Stimulated activated CD4-positive, alpha-beta T cell treated with anti-CD3 and anti-CD28 coated beads, Interleukin-2, amount 100 ng/mL, for 24 hours (primary cell): ENCODE measurements at places on chromosomes 7 and 10.

DNA sequence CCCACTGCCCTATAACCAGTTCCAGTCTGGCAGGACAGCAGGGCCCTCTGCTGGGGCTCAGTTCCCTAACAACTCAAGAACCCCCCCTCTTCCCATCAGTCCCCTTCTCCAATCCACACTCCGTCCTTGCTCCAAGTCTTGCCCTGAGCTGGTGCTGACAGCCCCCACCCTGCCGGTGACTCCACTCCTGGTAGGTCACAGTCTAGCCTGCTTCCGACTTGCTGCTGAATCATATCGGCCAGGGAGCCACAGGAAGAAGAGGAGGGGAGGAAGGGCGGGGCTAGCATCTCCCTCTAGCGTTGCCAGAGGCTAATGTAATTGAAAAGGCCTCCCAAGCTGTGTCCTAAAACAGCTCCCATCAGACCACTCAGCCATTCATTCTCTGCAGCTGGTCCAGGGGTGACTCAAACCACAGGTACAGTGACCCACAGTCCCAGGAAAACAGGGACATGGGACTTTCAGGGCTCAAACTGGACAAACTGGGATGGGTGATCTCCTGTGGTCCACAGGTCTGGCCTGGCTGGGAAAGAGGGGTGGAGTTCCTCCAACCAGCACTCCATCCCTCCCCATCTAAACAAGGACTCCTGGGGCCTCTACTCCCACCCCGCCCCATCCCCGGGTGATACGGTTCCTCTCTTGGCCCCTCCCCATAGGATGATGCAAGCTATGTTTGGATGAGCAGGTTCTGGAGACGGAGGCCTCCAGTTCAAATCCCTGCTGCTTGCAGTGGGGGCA, 158.8 kb downstream of the SH3PXD2A start:
- peak; percentile 81 for DNase-seq

- no peak for DNase-seq
Measured at GRCh38 chr10:22317076-22317370, 835 bp downstream of the COMMD3 start.

- DNase-seq: no peak
Measured at GRCh38 chr10:95485056-95485844, 75.9 kb downstream of the SORBS1 start.

- DNase-seq: no peak
Measured at GRCh38 chr10:85645926-85646711, 720.5 kb downstream of the GRID1 start.

- no peak for DNase-seq
Measured at GRCh38 chr7:37074370-37074769, 350.1 kb upstream of the AOAH start.

DNA sequence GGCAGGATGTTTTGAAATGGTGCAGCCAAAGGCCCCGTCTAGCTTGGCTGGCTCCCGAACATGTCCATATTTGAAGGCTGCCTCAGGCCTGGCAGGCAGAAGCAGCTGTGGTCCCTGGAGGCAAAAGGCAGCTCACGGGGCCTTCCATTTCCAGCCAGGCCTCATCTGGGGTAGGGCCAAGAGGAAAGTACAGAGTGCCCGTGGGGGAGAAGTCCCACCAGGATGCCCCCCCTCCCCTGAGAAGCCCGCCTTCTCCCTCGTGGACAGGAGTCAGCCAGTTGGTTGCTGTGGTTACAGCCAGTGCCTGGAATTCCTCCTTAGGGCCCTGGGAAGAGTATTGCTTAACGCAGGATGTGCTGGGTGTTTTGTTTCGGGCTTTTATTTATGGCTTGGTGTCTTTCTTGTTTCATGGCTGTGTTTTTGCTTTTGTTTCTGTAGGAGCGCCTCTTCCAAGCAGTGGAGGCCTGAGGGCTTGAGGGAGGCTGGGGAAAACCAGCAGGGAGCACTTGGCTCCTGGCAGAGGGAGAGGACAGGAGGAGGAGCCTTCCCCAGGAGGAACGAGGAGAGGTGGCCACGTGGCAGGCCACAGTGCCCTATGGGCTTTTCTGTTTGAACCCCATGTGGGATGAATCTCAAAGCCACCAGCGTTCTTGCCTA, 45.4 kb downstream of the CHST3 start:
- no peak for DNase-seq

DNA sequence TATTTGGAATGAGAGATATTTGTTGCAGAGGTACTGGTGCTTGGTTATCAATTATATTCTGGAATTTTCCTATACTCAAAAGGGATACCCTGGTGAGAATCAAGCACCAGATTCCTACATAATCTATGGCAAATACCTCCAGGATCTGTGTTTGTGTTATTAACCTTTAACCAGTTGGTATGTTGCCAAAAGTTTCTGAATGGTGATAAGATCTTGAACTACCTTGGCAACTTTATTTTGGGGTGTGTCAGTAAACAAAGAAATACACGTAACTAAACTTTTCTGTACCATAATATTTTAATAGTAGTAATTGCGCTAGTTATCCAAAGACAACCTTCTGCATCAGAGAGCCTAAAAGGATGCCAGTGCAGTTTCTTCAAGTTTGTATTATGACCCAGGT, 13.4 kb downstream of the SCIN start:
- no peak for DNase-seq

- DNase-seq: peak; percentile 10
Measured at GRCh38 chr10:73910401-73910763, 550 bp upstream of the PLAU start.

- no peak for DNase-seq
Measured at GRCh38 chr7:1567049-1567771, 2.6 kb downstream of the PSMG3 start.

- no peak for DNase-seq
Measured at GRCh38 chr10:45809837-45810236, 37.5 kb downstream of the AGAP4 start.

GRCh38 chr7:84250452-84250851, 55.9 kb upstream of the SEMA3A start:
- no peak for DNase-seq

GRCh38 chr10:128642023-128642422, 515.8 kb upstream of the MKI67 start:
- no peak for DNase-seq

GRCh38 chr7:54944179-54944578, 74.6 kb upstream of the EGFR start:
- DNase-seq: no peak

DNA sequence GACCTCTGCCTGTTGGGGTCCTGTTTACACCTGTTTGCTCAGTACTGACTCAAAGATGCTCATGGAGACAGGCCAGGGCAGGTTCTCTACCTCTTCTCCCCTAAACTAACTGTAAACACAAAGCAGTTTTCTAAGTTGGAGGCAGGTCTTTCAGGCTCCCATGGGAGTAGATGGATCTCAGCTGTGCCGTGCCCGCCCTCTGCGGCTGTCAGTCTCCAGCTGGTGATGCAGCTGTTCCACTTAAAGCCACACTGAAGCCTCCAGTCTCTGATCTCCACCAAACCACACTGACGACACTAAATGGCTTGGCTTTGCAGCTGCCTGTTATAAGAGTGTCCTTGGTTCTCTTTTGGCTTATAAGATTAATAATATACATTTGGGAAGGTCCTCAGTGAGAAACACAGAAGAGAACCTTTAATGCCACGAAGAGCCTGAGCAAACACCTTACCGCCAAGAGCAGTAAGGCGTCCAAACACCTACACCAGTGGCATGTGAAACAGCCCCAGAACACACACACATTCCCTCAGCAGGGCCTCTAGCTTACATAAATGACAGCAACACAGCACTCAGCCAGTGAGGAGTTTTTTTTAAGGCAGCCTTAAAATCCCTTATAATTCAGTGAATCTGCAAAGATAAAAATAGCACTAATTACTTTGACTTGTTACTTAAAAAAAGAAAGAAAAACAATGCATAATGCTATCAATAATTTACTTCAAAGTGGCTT, 60.4 kb upstream of the KCNIP2 start:
- no peak for DNase-seq

DNA sequence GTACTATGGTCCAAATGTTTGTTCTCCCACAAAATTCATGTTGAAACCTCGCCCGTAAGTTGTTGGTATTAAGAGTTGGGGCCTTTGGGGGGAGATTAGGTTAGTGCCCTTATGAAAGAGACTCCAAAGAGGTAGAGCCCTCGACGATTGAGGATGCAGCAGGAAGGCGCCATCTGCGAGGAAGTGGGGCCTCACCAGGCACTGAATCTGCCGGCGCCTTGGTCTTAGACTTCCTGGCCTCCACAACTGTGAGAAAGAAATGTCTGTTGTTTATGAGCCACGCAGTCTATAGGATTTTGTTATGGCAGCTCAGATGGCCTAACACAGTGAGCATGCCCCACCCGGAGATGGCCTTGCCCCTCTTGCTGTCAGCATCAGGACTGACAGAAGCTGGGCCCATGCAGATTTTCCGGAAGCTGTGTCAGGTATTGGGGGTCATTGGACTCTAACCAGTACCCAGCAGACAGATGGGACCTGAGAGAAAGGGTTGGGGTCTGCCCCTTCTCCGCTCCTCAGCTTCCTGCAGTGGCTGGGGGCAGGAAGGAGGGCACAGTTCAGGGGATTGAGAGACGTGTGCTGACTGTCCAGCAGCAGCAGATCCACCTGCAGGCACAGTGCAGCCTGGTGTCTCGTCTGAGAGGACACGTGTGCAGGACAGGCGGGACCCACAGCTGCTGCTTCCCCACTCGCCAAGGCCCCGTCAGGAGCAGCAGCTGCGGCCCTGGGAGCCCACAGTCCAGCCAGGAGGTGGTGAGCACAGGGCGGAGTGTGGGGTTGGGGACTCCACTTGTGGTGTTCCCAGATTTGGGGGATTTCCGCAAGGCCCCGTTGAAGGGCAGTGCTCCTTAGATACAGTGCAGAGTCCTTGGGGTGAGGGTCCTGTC, 47.8 kb downstream of the MGMT start:
- DNase-seq: no peak

DNA sequence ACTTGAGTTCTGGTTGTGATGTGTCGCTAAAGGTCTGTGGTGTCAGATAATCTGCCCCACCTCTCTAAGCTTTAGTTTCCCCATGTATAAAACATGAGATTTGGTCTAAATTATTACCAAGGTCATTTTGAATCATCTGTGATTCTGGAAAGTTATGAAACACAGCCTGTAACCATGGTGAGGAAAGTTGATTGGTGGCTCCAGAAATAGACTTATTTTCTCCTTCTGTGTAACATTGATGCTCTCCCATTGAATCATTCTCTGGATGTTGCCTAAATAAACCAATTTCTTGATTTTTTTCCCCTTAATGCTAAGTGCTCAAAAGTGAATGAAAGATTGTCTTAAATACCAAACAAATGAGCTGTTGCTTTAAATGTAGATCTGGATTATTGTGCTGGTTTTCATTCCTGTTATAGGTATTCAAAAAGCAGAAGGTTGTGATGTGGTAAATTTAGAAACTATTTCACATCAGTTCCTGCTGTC, 30.0 kb upstream of the PCGF5 start:
- DNase-seq: no peak

DNA sequence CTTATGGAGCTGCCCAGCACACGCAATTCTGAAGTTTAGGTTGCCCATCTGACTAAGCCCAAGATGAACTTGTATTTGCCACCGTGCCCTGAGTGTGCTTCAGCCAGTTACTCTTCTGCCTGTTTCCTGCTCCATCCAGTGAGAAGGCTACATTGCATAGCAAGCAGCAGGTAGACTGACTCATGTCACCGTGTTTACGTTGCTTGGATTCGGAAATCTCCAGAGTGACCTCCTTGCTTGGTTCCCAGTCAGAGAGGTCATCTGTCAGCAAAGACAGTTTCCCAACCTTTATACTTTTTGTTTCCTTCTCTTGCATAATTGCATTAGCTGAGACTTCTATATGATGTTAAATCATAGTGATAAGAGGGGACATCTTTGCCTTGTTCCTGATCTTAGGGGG, 30.9 kb downstream of the NACAD start:
- no peak for DNase-seq

GRCh38 chr10:10361301-10361885, 656.3 kb upstream of the CELF2 start:
- DNase-seq: no peak

GRCh38 chr10:127921753-127922145, 14.8 kb downstream of the PTPRE start:
- DNase-seq: no peak

- peak; percentile 21 for DNase-seq
Measured at GRCh38 chr7:138980563-138981291, 462 bp downstream of the KIAA1549 start.

- DNase-seq: no peak
Measured at GRCh38 chr10:19158870-19159269, 110.3 kb downstream of the MALRD1 start.

DNA sequence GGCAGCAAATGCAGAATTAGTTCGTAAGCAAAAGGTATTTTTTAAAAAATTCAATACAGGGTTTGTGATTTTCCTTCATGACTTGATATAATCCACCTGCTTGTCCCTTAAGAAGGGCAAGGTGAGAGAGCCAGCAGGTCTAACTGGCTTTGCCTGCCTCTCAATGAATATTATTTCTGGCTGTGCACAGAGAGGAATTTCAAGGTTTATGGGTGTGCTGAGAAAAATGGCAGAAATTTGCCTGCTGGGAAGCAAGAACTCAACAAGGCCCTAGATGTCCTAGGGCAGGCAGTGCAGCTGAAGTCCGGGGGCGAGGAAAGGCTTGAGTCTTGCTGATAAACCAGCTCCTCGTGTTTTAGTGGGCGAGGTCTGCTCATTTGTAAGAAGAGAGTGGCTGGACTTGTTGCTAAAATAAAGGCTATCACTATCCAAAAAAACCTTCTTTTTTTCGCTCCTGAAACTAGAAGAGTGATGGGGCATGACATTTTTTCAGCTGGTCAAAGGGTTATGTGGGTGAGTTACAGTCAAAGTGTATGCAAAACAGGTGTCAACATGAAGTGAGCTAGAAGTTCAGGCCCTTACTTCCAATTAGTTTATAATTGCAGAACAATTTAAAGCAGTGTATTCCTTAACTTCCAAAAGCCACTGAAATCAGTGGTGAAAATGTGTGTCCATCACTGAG, 385.8 kb upstream of the KLF6 start:
- no peak for DNase-seq
